Smooth muscle cell of the brain vasculature (primary cell): ENCODE measurements at places on chromosomes 1 and 21.

GRCh38 chr1:31593136-31593665 lies 16.9 kb downstream of the TINAGL1 start:
- no peak for DNase-seq

DNA sequence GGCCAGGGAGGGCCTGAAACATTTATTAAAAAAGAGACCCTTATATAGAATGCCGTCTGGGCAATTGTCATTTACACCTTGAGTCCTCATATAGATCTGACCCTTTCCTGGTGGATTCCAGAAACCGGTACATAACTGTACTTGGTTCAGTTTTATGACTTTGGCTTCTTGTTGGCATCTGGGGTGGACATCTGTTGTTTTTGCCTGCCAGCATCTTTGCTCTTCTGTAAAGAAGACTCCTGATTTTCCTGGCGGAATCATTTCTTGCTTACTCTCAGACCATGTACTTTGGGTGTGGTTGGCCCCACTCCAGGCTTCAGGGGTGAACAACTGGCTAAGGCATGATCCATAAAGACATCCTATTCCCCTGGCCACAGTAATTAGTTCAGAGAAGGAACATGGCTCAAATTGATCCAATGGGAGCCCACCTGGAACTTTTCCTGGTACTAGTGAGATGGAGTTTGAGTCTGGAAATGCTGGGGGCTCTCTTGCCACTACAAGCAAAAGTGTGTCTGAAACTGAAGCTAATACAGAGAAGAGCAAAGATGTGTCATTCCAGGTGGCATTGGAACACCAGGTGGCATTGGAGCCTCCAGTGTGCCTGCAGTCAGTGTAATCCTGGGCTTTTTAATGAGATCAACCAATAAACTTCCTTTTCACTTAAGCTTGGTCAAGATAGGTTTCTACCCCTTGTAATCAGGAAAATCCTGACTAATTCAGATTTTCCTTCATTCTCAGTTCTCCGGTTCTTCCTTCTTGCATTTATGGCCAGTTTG lies 332.5 kb upstream of the CAMK1G start:
- no peak for DNase-seq

GRCh38 chr1:38950553-38950952 lies 8.9 kb upstream of the RHBDL2 start:
- no peak for DNase-seq

DNA sequence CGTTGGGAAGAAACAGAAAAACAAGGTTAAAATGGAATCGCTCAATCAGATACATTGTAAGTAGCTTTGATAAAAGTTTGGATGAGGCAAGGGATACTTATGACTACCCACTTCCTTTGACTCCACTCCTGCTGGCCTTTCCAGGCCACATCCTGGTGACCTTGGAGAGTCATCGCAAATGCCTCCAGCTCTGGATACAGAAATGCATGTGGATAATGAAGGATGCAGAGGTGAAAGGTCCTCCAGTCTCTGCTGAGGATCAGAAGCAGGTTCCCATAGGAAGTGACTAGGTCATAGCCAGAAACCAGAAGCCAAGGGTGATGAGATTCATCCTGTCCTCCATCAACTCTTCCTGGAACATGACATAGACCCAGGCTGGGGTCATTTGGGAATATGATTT lies 6.2 kb upstream of the CAMK1G start:
- no peak for DNase-seq

- DNase-seq = no peak
These were observed 345.8 kb downstream of the KIF26B start for GRCh38 chr1:245500546-245500945.

GRCh38 chr21:42513151-42513984 lies at the start of gene SLC37A1:
Gene SLC37A1 (plus strand): TSS chr21:42513852. CDS start chr21:42518455, 4,603 bp downstream.
- DNase-seq = no peak

DNA sequence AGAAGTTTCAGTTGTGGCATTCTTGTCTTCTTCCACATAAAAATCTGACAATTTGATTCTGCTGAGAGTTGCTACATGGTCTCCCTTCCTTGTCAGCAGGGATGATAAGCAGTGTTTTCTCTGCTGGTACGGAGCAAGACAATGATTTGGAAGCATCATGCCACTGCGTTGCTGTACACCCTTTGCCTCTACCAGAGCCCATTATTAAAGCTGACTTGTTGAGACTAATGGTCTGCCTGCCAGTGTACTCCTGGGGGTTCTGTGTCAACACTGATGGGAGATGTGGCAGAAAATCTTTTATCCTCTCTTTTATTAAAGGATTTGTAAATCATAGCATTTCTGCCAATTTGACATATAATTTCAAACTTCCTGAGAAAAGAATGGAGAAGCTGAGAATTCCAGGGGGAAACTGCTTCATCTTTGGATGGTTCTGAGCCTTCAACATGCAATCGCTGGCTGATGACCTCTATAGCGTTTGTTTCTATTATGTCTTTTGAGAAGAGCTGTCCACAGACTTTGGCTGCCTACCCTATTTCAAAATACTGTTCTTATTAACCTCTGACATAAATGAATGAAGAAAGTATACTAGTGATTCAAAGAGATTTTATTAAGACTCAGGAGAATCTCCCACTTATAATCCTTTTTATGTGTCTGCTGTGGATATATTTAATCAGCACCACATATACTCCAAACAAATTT lies 47.9 kb upstream of the DYNLT5 start:
- DNase-seq = no peak

DNA sequence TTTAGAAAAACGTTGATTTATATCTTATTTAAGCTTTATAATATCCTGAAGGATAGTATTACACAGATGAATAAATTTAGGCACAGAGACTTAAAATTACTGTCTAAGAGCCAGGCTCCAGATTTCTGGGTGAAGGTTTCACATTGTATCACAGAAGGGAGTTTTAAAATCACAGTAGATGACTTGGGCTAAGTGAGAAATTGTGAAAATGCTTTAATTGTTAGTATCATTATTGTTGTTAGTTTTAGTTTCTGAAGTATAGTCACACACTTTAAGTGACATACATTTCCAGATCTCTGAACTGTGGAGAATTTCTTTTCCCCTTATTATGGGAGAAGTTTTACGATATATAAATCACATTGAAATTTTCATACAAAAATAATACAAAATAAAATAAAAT lies 83.5 kb downstream of the NDUFS5 start:
- DNase-seq = no peak

- DNase-seq = no peak
These were observed 27.0 kb downstream of the STYXL2 start for GRCh38 chr1:167120899-167121298.

- DNase-seq = no peak
These were observed 842 bp upstream of the ZC3H12A start for GRCh38 chr1:37473431-37474045.

- DNase-seq = no peak
These were observed at the start of gene ASTN1 for GRCh38 chr1:177164380-177165068. Gene ASTN1 (minus strand): TSS chr1:177164712. CDS start chr1:177164676, 36 bp downstream.

DNA sequence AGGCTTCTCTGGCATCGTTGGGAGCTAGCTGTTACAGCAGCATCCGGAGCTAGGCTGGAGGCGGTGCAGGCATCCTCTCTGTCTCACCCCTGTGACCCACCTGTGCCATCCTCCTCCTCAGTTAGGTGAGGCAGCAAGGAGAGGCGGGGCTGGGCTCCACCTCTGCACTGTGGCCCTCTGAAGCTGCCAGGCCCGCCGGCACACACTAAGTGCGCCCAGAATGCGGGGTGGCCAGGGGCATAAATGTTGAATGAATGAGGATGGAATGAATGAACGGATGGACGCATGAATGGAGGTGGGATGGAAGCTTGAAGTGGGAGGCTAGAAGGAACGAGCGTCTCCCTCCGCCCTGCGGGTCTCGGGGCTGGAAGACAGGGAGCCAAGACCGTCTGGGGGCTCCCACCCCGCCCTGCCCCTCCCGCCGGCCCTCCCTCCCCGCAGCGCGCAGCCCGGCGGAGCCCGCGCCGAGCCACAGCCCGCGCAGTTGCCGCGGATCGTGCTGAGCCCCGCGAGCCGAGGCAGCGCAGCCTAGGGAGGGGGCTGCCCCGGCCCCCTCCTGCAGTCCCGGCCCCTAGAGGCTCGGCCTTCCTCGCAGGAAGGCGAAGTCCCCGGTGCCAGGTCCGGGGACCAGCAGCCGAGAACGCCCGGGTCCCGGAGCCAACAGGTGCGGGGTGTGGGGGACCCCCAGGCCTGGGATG lies at the start of gene HCRTR1:
Gene HCRTR1, plus strand, starts transcription at position 472 of the 698 bp plus-strand sequence. CDS start 1,504 bp downstream, outside the sequence.
- no peak for DNase-seq

- no peak for DNase-seq
These were observed 195.3 kb downstream of the ZC3H11B start for GRCh38 chr1:219417610-219418009.

DNA sequence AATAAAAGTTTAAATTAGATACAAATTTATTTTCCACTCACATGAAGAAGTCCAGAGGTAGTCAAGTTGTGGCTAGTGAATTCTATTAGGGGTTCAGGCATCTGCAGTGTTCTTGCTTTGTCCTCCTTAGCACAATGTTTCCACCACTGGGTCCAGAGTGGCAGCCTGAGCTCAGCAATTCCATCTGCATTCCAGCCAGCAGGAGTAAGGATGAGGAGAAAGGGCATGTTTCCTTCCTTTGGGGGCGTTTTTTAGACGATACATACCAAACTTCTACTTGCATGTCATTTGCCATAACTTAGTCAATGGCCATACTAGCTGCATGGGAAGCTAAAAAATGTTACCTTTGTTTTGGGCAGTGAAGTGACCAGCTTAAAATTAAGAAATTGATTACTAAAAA lies 98.5 kb upstream of the VANGL1 start:
- no peak for DNase-seq

DNA sequence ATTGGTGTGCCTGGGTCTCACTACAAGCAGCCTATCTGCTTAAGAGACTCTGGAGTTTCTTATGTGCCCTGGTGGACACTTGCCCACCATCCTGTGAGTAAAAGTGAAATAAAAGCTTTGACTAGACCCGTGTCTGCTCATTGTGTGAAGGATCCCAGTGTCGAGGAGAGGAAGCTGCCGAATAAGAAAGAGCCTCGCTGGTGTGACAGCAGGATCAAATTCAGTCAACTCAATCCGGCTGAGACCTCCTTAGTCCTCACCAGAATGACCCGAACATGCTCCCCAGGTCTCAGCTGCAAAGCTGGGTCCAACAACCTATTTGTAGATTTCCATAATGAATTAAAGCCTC lies 14.8 kb downstream of the CD2 start:
- no peak for DNase-seq

- DNase-seq = no peak
These were observed 1317.0 kb downstream of the MRPL39 start for GRCh38 chr21:24290151-24290833.

DNA sequence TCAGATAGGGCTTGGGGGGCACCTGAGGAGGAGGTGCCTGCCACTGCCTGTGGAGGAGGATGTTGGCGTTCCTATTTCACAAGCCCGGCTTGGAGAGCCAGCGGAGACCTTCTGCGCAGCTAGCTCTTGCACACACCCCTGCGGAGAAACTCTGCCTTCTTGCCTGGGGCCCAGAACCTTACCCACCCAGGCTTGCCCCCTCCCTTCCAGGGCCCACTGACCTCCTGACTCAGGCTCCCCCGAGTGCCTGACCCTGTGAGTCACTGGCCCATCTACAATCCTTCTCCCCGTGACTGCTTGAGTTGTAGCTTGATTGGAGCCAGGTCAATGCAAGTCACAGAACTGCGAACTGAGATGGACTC lies 3.4 kb downstream of the HES2 start:
- DNase-seq = no peak

- DNase-seq = no peak
These were observed 42.6 kb downstream of the KIRREL1 start for GRCh38 chr1:158035976-158036583.

- DNase-seq = no peak
These were observed 21.7 kb upstream of the LAMC2 start for GRCh38 chr1:183164340-183164739.

DNA sequence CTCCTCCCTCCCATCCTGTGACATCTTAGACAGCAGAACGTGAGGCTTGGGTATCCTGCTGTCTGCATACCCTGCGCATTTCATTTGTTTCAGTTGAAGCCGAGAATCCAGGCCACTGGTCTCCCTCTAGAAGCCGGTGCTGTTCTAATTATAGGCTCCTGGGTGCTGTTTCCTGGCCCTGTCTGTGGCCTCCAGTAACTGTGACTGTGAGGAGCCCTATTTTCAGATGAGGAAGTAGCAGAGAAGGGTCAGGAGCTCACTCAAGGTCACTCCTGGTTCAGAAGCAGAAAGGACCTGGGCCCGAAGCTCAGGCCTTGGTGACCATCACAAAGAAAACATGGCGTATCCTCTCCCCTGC lies 24.0 kb downstream of the COQ8A start:
- no peak for DNase-seq

DNA sequence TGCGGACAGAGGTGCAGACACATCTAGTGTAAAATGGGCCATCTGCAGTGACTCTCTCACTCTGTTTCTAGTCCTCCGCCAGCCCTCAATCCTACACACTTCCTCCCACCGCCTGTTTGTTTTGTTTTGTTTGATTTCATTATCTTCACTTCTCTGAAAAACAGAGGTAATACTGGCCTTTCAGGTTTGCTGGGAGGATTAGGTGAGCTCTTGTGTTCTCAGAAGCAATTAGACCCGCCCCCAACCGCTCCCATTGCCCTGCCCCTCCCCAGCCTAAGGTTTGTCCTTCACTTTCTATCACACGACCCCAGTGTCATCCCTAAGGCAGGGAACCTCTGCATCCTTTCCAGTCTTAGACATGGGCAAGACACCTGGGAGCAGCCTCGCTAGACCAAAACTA lies 43.2 kb upstream of the TACSTD2 start:
- DNase-seq = no peak

DNA sequence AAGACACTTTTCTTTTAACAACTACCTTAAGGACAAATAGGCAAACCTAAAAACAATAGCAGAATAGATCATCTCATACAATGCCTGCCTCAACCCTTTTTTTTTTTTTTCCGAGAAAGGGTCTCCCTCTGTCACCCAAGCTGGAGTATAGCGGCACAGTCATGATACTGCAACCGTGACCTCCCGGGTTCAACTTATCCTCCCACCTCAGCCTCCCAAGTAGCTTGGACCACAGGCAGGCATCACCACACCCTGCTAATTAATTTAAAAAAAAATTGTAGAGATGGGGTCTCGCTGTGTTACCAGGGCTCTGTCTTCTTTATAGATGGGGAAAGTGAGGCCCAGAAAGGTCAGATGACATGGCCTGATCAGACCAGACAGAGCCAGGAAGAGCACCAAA lies 7.9 kb downstream of the SH3BGRL3 start:
- DNase-seq = no peak

DNA sequence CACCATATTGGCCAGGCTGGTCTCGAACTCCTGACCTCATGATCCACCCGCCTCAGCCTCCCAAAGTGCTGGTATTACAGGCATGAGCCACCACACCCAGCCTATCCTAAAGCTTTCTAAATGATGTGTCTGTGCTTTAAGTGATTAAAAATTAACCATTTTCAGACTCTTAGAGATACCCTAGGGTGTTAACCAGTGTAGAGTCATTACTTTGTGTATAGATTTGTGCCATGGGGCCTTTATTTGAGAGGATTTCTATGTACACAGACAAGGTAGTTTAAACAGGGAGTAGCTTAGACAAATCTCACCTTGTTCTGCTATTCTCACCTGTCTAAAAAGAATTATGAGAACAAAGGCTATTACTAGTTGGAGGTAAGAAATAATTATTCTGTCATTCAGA lies 12.7 kb upstream of the PLEKHM2 start:
- DNase-seq = no peak

GRCh38 chr1:109091839-109092193 lies 1.3 kb downstream of the TMEM167B start:
- DNase-seq = no peak

- DNase-seq = no peak
These were observed 196.3 kb upstream of the LMO4 start for GRCh38 chr1:87132284-87132870.
